ENCODE measurements at places on chromosomes 1 and 21.

DNA sequence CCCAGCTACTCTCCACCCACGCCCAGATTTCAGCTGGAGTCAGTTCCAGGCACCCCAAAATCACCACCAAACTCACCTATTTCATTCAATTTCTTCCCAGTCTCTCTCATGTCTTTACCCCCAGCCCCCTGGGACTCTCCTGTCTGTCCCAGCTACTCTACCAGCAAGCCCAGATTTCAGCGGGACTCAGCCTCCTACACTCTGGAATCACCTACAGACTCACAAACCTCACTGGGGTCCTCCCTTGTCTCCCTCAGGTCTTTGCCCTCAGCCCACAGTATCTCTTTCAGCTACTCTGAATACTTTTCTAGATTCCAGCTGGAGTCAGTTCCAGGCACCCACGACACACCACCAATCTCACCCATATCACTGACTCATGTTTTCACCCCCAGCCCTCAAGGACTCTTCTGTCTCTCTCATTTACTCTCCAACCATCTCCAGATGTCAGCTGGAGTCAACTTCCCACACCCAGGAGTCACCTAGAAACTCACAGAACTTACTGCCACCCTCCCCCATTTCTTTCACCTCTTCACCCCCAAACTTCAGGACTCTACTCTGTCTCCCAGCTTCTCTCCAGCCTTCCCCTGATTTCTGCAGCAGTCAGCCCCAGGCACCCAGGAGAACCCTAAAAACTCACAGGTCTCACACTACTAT is 1529.3 kb upstream of the TPTE start:
- no peak overlapping the region for H3K4me3 ChIP-seq
- H3K4me1 ChIP-seq, result no peaks in the 10 kb centered on the region
- DNase-seq, result no peak
- peaks cover 30% of the 10 kb centered on the region for H3K27me3 ChIP-seq
- H3K27ac ChIP-seq, result no peak overlapping the region

DNA sequence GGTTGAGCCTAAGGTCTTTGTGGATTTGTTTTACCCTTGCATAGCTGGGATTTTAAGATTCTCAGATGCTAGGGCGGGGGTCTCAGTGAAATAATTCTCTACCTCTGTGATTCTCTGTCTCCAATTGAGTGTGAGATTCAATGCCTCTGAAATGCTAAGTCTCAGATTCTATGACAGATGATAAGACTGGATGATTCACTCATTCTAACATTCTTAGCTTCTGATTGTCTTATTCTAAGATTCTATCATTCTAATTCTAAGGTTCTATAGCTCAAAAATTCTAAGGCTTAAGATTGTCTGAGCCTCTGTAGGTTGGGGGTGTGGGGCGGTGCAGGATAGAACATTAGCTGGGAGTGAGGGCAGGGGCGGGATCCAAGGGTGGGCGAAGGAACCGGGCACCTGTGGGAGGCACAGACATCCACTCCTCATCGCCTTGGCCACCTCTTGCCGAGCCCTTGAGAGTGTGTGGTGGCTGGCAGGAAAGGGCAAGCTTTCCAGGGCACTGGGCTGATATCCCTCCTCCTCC is 29.5 kb downstream of the ADGRB2 start:
- peaks cover 1% of the 10 kb centered on the region for H3K27me3 ChIP-seq
- no peak overlapping the region for H3K27ac ChIP-seq
- H3K4me3 ChIP-seq, result no peak overlapping the region
- peaks cover 14% of the 10 kb centered on the region for H3K4me1 ChIP-seq
- H3K36me3 ChIP-seq, result no peaks in the 10 kb centered on the region

DNA sequence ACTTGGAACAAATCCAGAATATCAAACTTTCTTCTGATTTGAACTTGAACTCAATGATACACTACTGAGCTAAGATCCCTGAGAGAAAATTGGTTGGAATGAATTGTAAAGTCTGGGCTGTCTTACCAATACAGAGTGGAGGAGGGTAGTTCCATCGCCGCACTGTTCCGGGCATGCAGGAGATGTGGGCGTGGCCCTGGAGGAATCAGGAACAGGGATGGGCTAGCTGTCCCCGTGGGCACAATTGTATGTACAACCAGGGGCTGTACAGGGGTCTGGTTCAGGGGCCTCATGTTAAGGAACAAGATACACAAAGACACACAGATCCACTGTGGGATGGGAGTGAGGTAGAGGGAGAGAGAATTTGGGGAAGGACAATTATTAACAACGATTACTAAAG is 144.3 kb downstream of the ZSCAN20 start:
- H3K27ac ChIP-seq, result no peak overlapping the region
- peaks cover 20% of the 10 kb centered on the region for H3K27me3 ChIP-seq
- no peaks in the 10 kb centered on the region for H3K36me3 ChIP-seq
- H3K4me1 ChIP-seq, result peaks cover 3% of the 10 kb centered on the region
- DNase-seq, result no peak

DNA sequence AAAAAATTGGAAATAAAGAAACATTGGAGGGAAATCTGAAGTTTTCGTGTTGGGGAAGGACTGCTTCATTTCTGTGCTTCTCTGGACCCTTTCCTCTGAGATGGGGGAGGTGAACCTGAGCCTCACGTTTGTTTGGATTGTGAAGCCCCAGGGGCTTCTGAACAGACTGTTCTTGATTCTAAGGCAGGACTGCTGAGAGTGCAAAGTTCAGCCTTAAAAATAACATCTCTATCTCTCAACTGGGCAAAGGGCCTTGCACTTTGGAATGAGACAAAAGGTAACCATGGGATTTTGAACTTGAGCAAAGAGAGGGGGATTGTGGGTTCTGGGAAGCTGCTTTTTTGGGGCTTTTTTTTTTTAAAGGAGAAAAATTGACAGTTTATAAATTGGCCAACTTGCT is 45.0 kb downstream of the GPR88 start:
- DNase-seq, result no peak
- H3K36me3 ChIP-seq, result peaks cover 2% of the 10 kb centered on the region
- H3K4me3 ChIP-seq, result no peak overlapping the region
- H3K27ac ChIP-seq, result no peak overlapping the region

DNA sequence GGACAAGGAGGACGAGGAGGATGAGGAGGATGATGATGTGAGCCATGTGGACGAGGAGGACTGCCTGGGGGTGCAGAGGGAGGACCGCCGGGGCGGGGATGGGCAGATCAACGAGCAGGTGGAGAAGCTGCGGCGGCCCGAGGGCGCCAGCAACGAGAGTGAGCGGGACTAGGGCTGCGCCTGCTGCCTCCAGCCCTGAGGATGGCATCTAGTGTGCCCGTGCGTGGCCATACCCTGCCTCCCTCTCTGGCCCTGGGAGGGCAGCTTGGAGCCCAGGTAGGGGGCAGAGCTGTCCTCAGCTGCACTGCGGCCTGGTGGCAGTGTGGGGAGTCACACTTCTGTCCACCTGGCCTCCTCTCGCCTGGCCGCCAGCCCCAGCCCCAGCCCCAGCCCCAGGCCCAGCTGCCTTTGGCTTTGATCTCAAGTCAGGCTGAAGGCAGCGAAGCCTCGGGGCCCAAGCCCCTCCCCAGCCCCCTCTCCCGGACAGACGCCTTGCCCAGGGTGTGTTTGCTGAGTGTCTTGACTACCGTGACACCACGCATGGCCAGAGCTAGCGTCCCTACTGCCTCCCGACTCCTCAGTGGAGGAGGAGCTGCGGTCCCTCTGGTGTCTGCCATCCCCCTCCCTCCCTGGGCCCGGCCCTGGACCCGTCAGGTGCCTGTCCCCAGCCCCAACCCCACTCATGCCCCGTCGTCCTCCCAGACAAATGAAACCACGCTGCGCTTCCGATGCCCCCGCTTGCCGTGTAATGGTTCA is 155.2 kb downstream of the PEX14 start:
- no peak overlapping the region for H3K4me3 ChIP-seq
- H3K27ac ChIP-seq, result no peak overlapping the region
- no peaks in the 10 kb centered on the region for H3K4me1 ChIP-seq
- peaks cover 11% of the 10 kb centered on the region for H3K36me3 ChIP-seq
- DNase-seq, result no peak
- no peaks in the 10 kb centered on the region for H3K27me3 ChIP-seq

- H3K27ac ChIP-seq, result no peak overlapping the region
- no peaks in the 10 kb centered on the region for H3K4me1 ChIP-seq
- H3K4me3 ChIP-seq, result no peak overlapping the region
- peaks cover 32% of the 10 kb centered on the region for H3K27me3 ChIP-seq
- H3K36me3 ChIP-seq, result no peaks in the 10 kb centered on the region
These were observed 15.7 kb upstream of the TMEM51 start for GRCh38 chr1:15137809-15138208.

- no peak overlapping the region for H3K4me3 ChIP-seq
These were observed 50.0 kb upstream of the IGSF21 start for GRCh38 chr1:18057623-18058022.

- peaks cover 5% of the 10 kb centered on the region for H3K27me3 ChIP-seq
- H3K4me3 ChIP-seq, result no peak overlapping the region
- no peak overlapping the region for H3K27ac ChIP-seq
- no peaks in the 10 kb centered on the region for H3K36me3 ChIP-seq
These were observed 225.4 kb downstream of the TRABD2B start for GRCh38 chr1:47771751-47772150.

GRCh38 chr1:222043444-222044292 is 301.8 kb upstream of the DUSP10 start:
- H3K4me3 ChIP-seq, result no peak overlapping the region
- no peaks in the 10 kb centered on the region for H3K36me3 ChIP-seq
- no peak for DNase-seq
- H3K27me3 ChIP-seq, result no peaks in the 10 kb centered on the region
- H3K27ac ChIP-seq, result no peak overlapping the region

DNA sequence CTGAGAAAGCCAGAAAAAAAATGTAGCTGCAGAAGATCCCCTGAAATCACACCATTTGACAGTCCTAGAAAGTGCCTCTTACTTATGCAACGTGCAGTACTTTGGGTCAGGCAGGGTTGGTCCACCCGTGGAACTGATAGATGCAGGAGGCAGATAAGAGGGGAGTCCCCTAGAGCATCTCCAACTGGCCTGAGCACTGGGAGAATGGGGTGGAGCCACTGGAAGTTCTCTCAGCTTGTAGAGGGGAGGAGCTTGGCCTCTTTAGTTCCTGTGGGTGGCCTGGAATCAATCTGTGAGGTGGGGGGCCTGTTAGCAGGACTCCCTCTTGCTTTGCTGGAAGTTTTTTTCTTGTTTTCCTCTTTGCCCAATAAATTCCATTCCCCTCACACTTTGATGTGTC is 335.7 kb upstream of the NCAM2 start:
- DNase-seq, result no peak
- no peaks in the 10 kb centered on the region for H3K27me3 ChIP-seq
- no peaks in the 10 kb centered on the region for H3K4me1 ChIP-seq
- no peak overlapping the region for H3K27ac ChIP-seq

DNA sequence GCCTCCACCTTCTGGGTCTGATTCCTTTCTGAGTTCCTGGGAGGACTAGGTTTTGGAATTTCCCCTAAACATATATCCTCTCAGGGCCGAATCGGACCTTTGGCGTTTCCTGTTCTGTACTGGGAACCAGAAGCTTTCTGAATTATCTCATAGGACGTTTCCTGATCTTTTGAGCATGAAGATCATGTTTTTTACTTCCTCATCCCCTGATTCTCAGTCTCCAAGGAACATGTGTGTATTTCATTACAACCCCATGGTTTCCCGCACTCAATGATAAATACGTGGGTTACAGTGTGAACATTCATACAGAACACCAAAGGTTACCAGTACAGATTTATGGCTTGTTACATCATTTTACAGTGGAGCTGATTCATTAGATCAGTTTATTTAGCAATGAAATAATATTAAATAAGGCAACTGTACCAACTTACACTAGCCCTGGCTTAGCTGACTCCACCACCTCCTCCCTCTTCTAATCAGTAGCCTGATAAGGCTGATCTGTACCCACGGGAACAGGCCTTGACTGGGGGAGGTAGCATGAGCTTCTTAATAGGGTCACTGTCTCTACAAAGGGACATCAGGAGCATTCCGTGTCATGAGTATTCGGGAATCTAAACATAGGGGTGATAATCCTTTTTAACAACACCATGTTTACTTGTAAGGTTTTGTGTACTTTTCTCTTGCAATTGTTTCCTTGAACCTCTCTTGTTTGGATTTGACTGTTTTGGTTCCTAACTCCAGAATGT is 57.8 kb upstream of the ERRFI1 start:
- H3K36me3 ChIP-seq, result no peaks in the 10 kb centered on the region
- no peak for DNase-seq
- H3K4me1 ChIP-seq, result peaks cover 2% of the 10 kb centered on the region

GRCh38 chr1:162137179-162137960 is 67.9 kb downstream of the NOS1AP start:
- peaks cover 25% of the 10 kb centered on the region for H3K27me3 ChIP-seq
- H3K27ac ChIP-seq, result no peak overlapping the region
- no peak overlapping the region for H3K4me3 ChIP-seq
- no peak for DNase-seq

GRCh38 chr1:164678136-164678700 is 119.2 kb downstream of the PBX1 start:
- H3K27me3 ChIP-seq, result peaks cover 2% of the 10 kb centered on the region
- H3K27ac ChIP-seq, result no peak overlapping the region
- DNase-seq, result no peak
- no peaks in the 10 kb centered on the region for H3K36me3 ChIP-seq

DNA sequence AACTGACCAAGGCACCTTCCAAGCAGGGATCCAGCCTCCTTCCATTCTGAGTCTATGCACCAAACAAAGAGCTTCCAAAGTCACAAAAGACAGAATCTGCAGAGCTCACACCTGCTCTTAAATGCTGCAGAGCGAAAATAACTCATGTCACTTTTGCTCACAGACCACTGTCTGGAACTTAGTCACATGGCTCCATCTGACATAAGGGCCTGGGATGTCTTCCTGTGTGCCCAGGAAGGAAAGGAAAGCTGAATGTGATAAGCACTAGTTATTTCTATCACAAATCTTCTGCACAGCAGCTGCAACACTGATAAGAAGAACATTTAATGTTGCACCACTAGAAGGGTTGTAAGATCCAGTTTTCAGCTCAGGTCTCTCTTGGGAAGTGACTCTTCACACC is 39.5 kb upstream of the SGIP1 start:
- H3K4me1 ChIP-seq, result peaks cover 4% of the 10 kb centered on the region
- H3K27ac ChIP-seq, result no peak overlapping the region
- H3K4me3 ChIP-seq, result no peak overlapping the region

DNA sequence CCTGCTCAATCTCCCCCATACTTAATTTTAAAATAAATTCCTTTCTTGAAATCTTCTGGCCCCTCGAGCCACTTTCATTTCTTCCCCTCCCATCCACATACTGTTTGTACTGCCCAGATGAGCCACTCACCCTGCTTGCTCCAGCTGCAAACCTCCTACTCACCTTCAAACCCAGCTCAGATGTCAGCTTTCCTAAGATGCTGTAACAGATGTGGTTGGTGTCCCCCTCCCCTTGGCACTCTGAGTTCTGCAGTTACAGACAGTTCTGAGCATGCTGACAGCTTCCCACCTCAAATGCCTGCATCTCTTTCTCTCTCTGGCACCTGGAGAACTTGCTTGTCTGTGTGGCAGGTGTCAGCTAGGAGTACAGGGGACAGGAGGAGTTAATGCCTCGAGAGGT is 106.7 kb downstream of the PTPRU start:
- no peak overlapping the region for H3K4me3 ChIP-seq
- no peak for DNase-seq
- peaks cover 27% of the 10 kb centered on the region for H3K27me3 ChIP-seq
- H3K4me1 ChIP-seq, result no peaks in the 10 kb centered on the region
- H3K36me3 ChIP-seq, result no peaks in the 10 kb centered on the region

Data from memory B cell (primary cell).